ENCODE measurements at places on chromosomes 1 and 21.

GRCh38 chr1:23403735-23404486 is 20.6 kb downstream of the TCEA3 start:
- peak; percentile 74 for DNase-seq

GRCh38 chr21:30168086-30168485 is 1.5 kb upstream of the CLDN17 start:
- no peak for DNase-seq

GRCh38 chr1:119475866-119476439 is 31.1 kb upstream of the HSD3B1 start:
- DNase-seq: no peak

DNA sequence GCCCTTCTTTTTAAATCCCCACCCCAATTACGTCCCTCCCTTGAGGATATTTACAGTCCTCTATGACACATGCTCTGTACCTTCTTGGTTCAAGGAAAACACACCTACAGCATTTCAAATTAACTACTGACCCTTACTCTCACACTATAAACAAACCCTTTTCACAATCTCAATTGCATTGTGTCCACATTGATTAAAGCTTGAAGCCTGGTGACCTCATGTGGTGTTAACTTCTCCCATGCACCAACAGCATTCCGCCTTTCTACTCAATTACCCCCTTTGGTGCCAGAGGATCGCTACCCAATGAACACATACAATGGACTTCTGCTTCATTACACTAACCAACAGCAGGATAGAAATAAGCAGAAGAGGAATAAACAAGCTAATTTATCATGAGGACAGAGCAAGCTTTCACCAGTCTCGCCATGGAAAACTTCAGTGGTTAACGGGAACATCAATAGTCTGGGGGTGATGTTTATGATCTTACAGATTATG is 15.2 kb downstream of the WLS start:
- no peak for DNase-seq
